ENCODE measurements at places on chromosomes 4 and X.

DNA sequence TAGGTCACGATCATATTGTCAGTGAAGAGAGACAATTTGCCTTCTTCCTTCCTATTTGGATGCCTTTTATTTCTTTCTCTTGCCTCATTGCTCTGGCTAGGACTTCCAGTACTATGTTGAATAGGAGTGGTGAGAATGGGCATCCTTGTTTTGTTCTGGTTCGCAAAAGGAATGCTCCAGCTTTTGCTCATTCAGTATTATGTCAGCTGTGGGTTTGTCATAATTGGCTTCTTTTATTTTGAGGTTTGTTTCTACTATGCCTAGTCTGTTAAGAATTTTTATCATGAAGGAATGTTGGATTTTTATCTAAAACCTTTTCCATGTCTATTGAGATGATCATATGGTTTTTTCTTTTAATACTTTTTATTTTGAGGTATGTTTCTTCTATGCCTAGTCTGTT is 152.3 kb upstream of the MAD2L1 start:
- DNase-seq = no peak

DNA sequence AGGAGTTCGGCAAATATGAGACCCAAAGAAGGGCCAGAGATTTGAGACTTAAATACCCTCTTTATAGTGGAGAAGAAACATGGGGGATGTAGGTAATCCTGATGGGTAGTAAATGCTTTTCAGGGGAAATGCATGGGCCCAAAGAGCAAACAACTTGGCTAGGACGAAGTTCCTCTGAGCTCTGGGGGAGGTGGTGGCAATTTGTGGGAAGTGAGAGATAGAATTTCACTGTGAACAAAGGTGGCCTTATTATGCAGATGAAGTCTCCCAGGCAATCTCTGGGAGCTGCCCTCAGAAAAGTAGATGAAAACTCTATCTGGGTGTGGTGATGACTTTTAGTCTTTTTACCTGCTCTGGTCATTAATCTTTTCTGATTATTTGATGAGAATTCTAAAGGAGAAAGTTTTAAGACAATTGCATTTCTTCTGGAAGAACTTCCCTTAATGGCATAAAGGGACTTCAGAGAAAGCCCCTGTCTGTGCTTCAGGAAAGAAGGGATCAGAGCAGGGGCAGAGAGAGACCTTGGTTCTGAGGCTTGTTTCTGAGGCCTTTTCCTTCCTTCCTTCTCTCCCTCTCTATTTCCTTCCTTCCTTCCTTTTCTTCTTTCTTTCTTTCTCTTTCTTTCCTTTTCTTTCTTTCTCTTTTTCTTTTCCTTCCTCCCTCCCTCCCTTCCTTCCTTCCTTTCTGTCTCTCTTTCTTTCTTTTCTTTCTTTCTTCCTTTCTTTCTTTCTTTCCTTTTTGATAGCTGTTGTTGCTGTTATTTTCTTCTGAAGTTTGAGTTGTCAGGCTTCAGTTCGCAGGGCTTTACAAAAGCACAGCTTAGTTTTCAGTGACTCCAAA is 37.5 kb upstream of the MAOA start:
- DNase-seq = no peak

DNA sequence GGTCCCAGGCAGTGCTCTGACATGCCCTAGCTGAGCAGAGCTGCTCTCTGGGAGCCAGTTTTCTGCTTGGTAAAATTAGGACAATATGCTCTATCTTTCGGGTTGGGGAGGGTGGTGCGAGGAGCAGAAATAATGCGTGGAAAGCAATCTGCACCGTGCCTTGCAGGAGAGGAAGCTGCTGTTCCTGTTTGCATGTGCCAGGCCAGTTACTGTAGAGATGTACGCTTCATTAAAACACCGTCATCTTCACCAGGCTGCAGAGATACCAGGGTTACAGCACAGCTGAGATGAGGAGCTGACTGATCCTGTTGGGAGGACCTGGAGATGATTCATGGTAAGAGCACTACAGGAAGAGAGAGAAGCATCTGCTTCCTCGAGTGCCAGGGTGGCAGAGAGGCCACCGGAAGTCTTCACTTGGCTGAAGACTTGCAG is 29.5 kb upstream of the IRF2 start:
- no peak for DNase-seq

DNA sequence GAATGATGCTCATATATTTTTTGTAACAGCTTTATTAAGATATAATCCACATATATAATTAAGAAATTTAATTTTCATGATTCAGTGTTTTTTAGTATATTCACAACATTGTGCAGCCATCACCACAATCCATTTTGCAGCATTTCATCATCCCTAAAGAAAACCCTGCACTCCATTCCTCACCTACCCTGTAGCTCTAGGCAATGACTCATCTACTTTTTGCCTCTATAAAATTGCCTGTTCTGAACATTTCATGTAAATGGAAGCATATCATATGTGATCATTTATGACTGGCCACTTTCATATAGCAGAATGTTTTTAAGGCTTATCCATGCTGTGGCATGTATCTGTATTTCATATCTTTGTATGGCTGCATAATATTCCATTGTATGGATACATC is 339.9 kb downstream of the MAPK10 start:
- no peak for DNase-seq

DNA sequence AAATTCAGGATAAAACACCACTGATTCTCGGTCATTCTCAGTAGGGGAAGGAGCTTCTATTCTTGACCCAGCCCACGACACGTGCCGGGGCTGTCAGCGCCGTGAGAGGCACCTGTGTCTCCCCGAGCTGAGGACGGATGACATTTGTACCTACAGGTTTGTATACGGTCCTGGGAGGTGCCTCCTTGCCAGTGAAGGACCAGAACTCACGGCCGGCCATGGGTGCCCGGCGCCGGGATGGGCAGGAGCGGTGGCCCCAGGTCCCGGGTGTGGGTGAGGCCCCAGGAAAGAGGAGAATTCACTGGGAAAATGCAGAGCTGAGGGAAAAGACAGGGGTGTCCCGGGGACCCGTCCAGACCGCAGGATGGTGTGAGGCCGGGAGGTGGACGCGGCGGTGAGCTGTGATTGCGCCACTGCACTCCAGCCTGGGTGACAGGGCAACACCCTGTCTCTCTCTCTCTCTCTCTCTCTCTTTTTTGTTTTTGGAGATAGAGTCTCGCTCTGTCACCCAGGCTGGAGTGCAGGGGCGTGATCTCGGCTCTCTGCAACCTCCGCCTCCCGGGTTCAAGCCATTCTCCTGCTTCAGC is 48.9 kb upstream of the PPP2R3B start:
- DNase-seq = no peak

DNA sequence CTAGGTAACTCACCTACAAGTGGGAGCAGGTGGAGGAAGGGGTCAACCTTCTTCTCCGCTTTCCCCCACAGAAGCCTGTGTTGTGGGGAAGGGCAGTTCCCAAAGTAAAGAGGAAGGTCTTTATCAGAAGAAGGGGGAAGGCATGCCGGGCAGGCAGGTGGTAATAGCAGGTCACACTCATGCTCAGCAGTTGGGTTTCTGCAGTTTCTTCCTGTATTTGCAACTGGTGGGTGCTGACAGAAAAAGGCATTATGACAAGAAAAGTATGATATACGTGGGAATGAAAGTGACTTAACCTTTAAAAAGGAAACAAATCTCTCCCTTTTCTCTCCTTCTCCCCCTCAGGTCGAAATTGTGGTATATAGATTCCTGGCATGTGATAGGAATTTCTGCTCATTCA is 3.7 kb downstream of the MTMR1 start:
- no peak for DNase-seq

GRCh38 chr4:144655491-144655890 is 9.5 kb downstream of the HHIP start:
- no peak for DNase-seq

- no peak for DNase-seq
Measured at GRCh38 chr4:141541851-141542250, 94.5 kb upstream of the IL15 start.

GRCh38 chrX:8845469-8845868 is 44.3 kb upstream of the FAM9A start:
- DNase-seq = no peak

- DNase-seq = no peak
Measured at GRCh38 chrX:11438767-11439166, 145.6 kb downstream of the AMELX start.

GRCh38 chrX:12118134-12118533 is 20.1 kb upstream of the FRMPD4 start:
- DNase-seq = no peak

- no peak for DNase-seq
Measured at GRCh38 chr4:151129796-151130195, 30.4 kb downstream of the RPS3A start.

GRCh38 chrX:118496763-118497079 is 1.1 kb downstream of the DOCK11 start:
- no peak for DNase-seq

DNA sequence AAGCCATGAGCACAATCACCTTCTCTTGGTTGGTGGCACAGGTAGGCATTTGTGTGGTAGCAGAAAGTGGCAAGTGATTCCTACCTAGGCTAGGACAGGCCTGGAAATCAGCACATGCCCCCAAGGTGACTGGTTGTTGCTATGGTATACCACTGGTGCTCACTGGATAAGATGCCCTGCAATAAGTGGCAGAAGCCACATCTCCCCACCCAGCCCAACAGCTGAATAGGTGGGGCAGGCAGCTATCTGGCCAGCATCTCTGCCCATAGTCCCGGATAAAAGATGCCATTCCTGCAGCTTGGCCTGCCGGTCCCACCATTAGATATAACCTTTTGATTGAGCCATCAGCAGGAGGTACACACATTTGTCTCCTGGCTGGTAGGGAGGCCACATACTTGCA is 21.1 kb downstream of the AMER1 start:
- DNase-seq = no peak

GRCh38 chr4:147846318-147847155 is 114.6 kb downstream of the ARHGAP10 start:
- no peak for DNase-seq

- no peak for DNase-seq
Measured at GRCh38 chr4:15148199-15148598, 145.9 kb downstream of the CPEB2 start.

DNA sequence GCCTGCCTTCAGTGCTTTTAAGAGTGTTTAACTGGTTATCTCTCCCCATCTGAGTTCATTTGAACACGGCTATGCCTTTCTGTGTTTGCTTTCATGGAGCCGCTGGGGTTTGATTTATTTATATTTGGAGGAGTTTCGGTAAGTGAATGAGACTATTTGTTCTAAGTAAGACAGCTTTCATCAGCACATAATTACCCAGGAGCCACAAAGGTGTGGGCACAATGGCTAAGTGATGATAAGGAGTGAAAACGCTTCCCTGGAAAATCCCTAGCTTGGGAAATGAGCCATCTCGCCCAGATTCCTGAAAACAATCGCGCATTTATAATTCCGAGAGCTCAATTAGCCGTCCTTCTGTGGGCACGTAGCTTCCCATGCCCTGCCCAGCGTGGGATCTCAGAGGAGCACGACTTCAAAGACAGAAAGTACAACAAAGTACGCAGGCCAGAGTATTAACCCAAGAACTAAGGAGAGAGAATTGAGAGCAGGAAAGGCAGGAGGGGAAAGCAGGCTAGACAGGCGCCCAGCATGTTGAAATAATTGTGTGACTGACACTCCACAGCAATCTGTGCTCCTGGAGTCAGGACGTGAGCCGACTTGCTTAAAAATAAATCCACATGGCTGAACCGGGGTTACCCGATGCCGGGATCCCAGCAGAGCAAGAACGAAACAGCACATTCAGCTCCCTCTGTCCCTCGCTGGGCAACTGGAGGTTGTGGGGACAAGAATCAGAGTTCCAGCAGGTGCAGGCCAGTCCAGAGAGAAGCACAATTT is 99.0 kb downstream of the DHRSX start:
- DNase-seq = no peak

DNA sequence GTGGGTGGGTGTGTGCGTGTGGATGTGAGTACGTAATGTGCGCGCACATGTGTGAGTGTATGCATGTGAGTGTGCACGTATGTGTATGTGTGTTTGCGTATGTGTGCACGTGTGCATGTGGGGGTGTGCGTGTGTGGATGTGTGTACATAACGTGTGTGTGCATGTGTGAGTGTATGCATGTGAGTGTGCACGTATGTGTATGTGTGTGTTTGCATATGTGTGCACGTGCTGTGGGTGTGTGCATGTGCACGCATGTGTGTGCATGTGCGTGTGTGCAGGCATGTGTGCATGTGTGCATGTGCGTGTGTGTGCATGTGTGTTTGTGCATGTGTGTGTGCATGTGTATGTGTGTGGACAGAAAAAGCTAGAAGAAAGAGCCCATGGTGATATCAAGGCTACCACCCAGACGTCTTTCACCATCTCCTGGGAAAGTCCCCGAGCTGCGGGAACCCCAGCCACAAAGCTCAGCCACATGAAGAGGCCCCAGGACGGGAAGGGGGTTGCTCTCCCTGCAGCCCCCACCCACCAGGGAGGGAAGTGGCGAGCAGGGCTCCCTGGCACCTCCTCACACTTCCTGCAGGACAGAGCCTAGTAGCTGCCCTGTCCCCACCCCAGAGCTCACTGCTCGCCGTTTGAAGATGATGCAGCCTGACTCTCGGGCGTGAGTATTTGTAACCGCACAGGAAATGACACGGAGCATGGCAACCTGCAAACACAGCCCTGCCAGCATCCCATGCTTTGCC is 108.3 kb downstream of the DCTD start:
- peak; percentile 23 for DNase-seq

DNA sequence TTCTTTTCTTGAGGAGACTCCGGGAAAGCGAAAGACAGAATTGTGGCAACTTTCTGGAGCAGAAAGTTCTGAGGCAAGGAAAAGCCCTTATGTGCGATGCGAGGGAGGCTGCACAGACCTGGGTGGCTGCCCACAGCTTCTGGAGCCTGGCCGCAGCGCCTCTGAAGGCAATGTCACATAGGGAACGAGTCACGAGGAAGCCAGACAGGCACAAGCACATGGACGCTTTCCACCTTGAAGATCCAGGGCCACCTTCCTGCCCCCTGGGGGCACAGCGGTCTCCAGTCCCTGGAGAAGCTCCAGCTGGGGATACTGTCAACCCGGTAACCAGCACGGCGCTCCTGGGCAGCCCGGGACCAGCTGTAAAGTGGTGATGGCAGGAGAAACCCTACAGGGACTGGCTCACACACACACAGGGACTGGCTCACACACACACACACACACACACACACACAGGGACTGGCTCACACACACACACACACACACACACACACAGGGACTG is 69.8 kb downstream of the MTNR1A start:
- no peak for DNase-seq

- no peak for DNase-seq
Measured at GRCh38 chr4:122053186-122053585, 98.9 kb upstream of the BLTP1 start.

GRCh38 chr4:7298619-7299009 is 106.3 kb downstream of the SORCS2 start:
- DNase-seq = no peak

- DNase-seq = no peak
Measured at GRCh38 chr4:168540086-168540485, 43.2 kb downstream of the PALLD start.
